ENCODE measurements at places on chromosomes 16 and 17.

GRCh38 chr17:10735251-10735650 is 5.4 kb upstream of the TMEM220 start:
- no peak for DNase-seq

DNA sequence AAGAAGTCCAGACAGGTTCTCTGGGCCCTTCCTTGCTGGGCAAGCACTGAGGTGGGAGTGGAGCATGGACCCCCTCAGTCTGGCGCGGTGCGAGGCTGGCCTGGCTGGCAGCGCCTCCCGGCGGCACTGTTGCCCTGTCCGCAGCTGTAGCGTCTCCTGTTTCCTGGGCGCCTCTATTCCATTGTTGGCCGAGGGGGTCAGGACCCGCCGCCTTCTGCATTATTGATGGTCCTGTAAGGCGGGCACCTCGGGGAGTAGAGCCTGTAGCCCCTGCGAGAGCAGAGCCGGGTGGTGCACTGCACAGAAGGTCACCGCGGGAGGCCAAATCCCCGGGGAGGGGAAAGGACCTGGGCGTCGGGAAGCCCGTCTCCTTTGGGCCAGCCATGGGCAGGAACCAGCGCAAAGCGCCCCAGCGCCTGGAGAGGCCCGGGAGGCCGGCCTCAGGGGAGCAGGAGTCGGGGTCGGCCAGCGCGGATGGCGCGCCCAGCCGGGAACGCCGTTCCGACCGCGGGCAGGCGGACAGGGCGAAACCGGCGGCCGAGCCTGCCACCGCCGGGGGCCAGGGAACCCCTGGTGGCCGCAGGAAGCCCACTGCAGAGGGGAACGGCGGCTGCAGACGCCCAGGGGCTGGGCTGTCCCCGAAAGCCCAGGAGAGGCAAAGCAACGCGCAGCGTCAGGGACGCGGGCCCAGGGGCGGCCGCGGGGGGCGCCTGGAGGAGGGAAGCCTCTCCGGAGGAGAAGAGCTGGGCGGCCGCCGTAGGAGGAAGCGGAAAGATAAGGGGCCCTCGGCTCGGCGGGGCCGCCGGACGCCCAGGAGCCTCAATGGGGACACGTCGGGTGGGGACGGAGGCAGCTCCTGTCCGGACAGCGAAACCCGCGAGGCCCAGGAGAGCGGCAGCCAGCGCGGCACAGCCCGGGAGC is at the start of gene MYO15B:
Gene MYO15B (plus strand): TSS at position 126 of the 921 bp plus-strand sequence. CDS start 258 bp downstream, at position 384.
- peak; percentile 81 for DNase-seq

- DNase-seq: no peak
Measured at GRCh38 chr16:69293401-69293800, 17.7 kb upstream of the VPS4A start.

DNA sequence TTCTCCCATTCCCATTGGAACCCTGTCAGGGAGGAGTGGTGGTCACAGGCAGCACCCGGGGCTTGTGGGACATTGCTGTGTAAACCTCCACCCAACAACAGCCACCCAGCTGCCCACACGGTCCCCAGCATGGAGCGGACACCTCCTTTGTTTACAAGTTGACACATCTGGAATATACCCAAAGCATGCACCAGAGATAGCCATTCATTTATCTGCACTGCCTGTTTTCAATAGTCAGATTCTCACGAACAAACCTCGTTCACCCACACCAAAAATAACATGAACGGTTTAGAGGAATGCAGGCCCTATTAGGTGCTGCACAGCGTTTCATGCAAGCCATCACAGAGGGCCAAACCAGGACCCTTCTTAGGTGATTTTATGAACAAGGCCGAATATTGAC is 244.8 kb downstream of the FOXL1 start:
- no peak for DNase-seq

DNA sequence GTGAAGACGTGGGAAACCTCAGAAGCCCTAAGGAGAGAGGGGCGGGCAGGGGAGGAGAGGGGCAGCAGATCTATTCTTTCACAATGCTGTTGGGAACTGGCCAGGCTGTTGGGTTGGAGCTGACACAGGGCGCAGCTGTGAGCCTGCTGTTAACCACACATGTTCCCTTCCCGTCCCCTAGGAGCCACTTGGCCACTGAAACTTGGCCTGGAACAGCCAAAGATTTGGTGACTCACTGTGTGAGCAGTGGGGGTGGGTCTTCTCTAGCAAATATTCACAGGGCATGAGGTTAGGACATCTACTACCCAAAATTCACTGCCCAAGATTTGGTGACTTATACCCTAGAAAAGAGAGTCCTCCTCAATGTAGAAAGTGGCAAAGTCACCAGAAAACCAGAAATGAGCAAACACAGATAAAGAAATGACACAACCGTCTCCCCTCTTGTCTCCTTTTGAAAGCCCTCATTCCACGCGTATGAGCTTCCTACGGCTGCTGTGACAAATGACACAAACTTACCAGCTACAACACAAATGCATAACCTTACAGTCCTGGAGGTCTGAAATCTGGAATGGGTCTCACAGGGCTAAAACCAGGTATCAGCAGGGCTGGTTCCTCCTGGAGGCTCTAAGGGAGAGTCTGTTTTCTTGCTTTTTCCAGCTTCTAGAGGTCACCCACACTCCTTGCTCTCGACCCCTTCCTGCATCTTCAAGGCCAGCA is 6.3 kb downstream of the TBC1D16 start:
- DNase-seq: peak; percentile 91

- DNase-seq: no peak
Measured at GRCh38 chr16:73083271-73083670, 35.3 kb upstream of the ZFHX3 start.

DNA sequence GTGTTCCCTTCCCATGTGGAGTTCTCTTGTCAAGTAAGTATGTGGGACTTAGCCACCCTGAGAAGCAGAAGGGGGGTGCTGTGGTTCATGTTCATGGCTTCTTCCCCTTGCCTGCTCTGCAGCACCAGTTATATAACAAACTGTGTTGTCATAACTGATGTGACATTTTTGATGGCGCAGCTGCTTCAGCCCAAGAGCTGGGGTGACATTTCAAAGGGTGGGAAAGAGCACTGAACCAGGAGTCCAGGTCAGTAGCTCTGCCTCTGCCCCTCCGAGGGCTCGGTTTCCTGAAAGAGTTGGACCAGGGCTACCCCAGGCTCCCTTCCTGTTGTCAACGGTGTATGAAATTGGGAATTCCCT is 7.4 kb downstream of the GNAO1 start:
- no peak for DNase-seq

- DNase-seq: no peak
Measured at GRCh38 chr17:64686705-64687104, 24.6 kb upstream of the SMURF2 start.

Data from sciatic nerve (tissue), 2 donors.